Activated effector memory CD4-positive, alpha-beta T cell treated with anti-CD3 and anti-CD28 coated beads, Interleukin-2, amount 50 U/mL, for 16 hours (primary cell): ENCODE measurements at places on chromosomes 2 and 18.

- DNase-seq = no peak
These were observed 371.9 kb downstream of the NBAS start for GRCh38 chr2:15189216-15189615.

- DNase-seq = peak; percentile 85
These were observed 69.9 kb upstream of the DLX2 start for GRCh38 chr2:172172513-172173173.

DNA sequence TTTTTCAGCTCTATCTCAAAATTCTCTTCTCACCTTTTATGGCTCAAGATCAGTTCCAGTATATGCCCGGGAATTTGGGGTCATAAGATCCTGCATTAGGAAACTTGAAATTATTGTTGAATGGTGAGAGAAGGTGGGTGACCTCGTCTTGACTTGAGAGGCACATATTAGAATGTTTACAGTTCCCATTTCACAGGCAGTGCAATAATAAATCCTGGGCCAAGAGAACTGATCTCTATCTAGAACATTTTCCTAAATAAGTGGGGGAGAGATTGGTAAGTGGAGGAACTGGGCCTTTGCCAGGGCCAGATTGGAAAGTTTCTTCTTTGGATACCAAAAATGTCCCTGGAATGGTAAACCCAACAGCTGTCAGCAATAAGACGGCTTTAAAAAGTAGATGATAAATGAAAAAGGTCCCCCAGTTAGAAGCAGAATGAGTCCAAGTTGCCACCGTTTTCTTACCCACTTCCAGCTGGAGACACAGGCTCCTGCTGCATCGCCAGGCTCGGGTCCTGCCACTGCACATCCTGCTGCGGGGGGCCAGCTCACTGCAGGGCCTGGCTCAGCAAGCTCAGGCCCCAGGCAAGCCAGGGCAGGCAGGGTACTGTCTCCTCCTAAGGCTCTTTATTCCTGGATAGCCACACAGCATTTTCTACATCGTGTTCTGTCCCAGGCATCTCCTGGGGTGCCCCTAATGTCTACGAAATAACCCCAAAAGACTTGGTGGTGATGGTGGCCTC is 126.4 kb upstream of the EPAS1 start:
- DNase-seq = no peak

- no peak for DNase-seq
These were observed 81.5 kb upstream of the PGAP1 start for GRCh38 chr2:197007716-197008628.

DNA sequence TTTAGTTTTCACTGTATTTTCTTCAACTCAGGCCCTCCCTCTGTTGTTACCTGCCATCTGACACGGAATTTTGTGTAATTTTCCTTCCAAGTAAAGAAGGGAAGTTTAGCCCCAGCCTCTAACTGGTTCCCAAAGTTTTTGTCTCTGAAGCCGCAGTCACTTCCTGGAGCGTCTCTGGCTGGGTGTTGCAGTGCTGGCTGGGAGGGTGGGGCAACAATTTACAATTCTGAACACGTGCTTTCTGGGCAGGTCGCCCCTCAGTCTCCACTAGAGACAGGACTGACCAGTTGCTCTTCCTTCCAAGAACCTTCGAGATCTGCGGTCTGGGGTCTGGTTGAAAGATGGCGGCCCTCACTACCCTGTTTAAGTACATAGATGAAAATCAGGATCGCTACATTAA is 3.5 kb downstream of the CNDP2 start:
- DNase-seq = peak; percentile 79

GRCh38 chr2:218006741-218007140 is 3.9 kb upstream of the TNS1 start:
- DNase-seq = no peak

- no peak for DNase-seq
These were observed 50.9 kb downstream of the COL3A1 start for GRCh38 chr2:189024901-189025618.

GRCh38 chr18:23857756-23858155 is 156.8 kb upstream of the TTC39C start:
- DNase-seq = no peak

- DNase-seq = no peak
These were observed 36.1 kb downstream of the LAMA3 start for GRCh38 chr18:23725351-23725750.

DNA sequence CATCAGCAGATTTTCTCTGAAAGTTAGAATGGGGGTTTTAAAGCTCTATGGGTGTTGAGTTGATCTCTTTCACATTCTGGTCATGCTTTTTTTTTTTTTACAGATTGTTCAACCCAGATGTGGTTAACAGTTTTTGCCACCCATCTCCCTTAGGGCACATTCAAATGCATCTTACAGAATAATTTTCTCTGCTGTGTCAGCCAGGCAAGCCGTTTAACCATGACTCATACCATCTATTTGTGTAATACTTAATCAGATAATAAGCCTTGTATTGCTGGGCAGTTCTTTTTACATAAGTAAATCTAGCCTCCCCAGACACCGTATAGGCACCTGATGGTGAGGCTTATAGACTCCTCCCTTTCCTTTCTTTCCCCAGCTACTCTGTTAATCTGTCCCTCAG is 62.0 kb downstream of the TGIF1 start:
- DNase-seq = no peak

DNA sequence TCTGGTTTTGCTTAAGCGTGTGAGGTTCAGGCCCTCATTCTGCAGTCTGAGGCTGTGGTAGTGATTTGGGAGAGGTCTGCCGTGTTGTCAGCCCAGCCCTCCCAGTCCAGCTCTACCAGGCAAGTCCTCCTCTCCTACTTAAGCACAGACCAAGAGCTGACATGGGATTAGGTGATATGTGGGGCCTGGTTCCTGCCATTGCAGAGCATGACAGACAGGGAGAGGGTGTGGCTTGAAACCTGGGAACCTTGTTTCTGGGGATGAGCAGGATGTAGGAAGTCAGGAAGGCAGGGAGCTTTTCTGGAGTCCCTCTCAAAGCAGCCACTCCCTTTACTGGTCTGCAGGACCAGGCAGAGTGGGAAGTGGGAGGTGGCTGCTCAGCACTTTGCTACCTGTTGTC is 38.6 kb downstream of the PTPRM start:
- no peak for DNase-seq

DNA sequence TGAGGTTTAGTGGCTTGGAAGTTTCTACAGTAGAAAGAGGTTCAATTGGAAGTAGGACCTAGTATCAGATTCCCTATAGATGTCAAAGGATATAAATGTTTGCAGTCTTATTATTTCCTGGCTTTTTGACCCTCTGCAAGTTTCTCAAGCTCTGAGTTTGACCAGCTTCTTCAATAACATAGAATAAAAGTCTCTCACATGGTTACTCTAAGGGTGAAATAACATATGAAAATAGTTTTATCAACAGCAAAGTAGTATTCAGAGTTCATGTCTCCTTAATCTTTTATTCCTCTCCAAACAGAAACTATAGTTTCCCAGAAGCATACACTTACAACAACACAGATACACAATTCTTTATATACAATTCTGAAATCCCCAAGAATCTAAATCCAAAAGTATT is 132.9 kb upstream of the RND3 start:
- no peak for DNase-seq
